Mammary epithelial cell (primary cell): ENCODE measurements at places on chromosomes 2 and 18. TPM values are rescaled to one million over a fixed set of nuclear protein-coding genes. Genes with fewer than 3 reads are reported as not detected.
A peak's percentile ranks its signal among the peaks of the same experiment; 100 is the strongest.

DNA sequence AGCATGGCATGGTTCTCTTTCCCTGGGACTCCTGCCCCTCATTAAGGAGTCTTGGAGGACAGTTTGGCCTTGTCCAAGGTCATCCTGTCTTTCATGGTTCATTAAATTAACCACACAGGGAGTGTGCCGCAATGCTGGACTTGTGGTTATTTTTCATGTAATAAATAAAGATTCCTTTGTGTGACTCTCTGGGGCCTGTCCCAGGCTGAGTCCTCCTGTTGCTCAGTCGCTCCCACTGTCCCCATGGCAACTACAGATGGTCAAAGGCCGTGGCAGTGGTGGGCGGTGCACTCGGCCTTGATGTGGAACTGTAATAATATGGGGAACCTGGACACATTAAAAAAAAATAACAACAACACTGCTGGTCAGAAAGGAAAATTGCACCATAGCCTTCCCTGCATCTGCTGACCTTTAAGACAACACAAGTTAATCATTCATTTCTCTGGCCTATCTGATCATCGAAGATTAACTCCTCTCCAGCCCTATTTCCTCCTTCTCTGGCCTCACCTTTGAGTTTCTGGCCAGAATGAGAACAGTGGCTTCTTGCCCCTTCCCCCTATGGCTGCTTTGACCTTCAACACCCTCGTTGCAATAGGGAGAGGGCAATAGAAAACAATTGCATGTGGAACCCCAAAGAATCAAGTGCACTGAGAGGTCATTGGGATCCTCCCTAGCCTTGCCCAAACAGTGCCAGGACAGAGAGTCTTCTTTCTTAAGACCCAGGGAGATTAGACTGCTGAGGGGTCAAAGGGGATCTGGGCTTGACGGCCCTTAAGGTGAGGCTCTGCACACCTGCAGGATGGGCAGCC, 44.7 kb downstream of the PSD4 start:
- peak; percentile 60 for DNase-seq

- DNase-seq: no peak
Measured at GRCh38 chr18:70374154-70374553, 85.3 kb downstream of the SOCS6 start.

DNA sequence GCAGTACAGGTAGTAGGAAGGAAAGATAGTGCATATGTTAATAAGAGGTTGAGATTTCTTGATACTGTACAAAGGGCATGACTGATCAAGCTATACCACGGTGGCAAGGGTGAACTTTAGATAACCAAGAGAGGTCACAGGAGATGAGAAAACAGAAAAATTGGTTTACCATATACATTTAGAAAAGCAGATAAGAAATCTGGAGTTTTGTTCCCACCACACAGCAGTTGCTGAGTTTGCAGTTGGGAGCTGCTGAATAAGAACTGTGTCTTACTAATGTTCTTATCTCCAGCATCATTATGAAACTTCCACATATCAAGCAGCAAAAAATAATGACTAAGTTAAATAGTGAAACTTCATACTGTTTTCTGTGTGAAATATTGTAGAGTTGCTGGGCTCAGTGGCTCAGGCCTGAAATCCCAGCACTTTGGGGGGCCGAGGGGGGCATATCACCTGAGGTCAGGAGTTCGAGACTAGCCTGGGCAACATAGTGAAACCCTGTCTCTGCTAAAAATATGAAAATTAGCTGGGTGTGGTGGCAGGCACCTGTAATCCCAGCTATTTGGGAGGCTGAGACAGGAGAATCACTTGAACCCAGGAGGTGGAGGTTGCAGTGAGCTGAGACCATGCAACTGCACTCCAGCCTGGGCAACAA, 12.0 kb upstream of the IMPACT start:
- no peak for DNase-seq

TRABD2A gene
- total RNA-seq: 20.7 TPM

DNA sequence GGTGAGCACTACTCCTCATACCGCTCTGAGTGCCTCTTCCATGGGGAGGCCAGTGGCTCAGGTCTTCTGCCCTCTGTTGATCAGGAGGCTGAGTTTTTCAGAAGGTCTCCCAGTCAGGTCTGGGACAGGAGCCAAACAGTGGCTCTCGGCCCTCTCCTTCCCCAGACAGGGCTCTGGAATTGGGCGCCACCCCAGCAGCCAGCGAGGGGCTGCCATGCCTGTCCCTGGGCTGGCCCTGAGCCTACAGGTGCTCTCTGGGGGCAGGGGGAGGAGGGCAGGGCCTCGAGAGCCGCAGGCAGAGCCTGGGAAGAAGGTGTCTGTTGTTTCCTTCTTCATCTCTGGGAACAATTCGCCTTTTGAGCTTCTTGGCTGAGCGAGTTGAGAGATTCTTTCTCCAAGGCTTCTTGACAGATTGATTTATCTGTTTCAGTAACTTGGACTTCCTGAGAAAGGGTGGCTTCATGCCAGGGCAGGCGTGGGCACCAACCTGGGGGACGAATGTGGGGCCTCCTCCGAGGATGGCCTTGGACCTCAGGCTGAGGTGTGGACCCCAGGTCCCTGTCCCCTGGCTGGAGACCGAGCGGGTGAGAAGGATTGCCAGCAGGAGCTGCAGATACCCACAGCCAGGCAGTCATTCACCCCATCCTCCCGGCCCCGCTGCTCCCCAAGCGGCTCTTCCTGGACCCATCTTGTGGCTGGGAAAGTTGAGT, 64.7 kb upstream of the GLI2 start:
- DNase-seq: no peak

MYO5B gene
- total RNA-seq: 31.7 and 44.4 TPM in 2 replicates

DNA sequence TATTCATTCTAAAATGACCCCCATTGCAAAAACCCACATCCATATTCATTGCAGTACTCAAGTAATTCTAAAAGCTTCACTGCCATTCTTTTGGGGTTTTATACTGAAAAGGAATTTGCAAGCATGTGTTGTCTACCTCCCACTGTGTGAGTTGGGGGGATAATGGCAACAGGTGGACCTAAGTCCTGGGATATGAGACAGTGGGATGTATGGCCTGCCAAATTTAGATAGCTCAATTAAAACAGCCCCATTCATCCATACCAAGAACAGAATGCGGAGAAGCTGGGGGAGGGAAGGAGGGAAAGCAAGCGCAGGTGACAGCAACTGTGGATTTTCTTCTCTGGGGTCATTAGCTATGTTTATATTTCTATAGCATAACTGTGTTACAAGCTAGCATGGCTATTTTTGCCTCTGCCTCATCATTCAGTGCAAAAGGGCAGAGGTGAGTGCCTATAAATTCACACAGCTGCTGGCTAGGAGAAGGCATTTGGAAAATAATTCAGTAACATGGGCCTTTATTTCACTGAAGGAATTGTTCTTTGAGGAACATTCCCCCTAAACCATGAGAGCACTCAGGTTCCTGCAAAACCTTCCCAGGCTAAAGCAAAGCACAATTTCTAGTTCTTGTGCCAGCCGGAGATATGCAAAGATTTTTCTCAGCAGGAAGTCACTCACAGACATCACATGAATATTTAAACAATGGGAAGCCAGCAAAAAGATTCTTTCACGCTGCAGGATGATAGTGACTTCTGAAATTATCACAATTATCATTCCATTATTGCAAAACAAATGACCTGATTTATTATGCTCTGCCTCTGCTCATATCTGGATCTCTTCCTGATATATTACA, 393.9 kb upstream of the ACVR2A start:
- no peak for DNase-seq

GALR1 gene
- total RNA-seq: not detected
